NAMALWA (cell line): ENCODE measurements at places on chromosomes 12 and 14.

GRCh38 chr12:24560831-24561271 is 388.1 kb downstream of the BCAT1 start:
- no peak for DNase-seq

GRCh38 chr14:24339284-24340151 is at the start of gene RIPK3:
RIPK3 (minus strand) TSS chr14:24339991; CDS start chr14:24339826, 165 bp downstream.
- DNase-seq: peak; percentile 45

DNA sequence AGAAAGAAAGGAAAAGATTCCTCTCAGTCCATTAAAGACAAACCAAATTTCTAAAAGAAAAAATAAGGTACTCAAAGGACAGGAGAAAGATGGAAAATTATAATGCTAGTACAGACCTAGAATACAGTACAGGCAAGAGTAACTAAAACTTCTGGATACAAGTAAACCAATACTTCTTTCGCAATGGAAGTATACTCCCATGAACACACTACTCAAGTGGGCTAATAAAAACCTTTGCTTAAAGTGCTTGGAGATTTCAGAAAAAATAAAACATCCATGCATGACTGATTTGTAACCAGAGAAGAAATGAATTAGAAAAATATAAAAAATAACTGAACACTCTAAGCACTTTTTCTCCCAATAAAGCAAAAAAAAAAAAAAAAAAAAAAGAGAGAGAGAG is 3.5 kb downstream of the ZBTB25 start:
- no peak for DNase-seq

DNA sequence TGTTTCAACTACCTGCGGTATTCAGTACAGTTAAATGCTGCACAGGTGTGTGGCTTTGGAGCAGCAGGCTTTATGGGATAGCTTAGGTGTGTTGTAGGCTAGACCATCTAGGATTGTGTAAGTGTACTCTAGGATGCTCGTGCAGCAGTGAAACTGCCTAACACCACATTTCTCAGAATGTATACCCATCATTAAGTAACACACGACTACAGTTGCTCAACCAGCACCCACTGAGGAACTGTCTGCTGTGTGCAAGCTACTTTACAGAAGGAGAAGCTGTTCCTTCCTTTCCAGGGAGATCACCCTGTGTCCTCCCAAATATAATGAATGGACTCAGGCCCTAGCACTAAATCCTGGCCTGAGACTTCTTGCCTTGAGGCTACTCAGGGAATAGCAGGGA is 94.8 kb downstream of the SLC24A4 start:
- DNase-seq: no peak

DNA sequence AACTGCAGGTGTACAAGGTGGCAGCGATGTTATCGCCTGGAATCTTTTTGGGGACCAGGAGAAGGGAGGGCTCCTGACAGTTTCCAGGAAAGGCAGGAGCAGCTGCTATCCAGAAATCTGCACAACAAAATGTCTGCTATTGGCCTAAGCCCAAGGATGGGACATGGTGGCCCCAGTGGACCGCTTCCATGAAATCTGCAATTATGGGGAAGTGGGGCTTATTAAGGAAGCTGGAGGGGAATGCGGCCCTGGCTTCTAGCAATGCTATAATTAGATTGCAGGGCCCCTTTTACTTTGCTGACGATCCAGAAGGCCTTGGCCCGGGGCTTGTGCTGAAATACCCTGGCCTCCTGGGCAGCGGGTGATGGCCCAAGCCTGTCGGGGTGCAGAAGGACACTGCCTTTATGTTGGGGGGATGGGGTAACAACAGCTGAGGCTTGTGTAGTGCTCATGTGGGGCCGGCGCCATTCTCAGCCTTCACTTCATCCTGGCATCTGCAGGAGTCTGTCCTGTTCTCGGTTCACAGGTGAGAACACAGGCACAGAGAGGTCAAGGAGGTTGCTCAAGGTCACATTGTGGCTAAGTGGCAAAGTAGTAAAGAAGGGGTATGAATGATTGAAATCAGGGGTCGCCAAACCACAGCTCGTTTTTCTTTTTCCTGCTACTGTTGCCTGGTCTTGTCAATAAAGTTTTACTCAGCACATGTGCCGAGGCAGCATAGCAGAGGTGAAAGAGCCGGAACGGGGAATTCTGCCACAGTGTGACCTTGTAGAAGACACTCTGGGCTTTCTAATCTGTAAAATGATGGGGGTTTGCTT is 153.5 kb downstream of the RBM19 start:
- DNase-seq: no peak

GRCh38 chr14:50804181-50804721 is 26.7 kb downstream of the NIN start:
- DNase-seq: no peak

DNA sequence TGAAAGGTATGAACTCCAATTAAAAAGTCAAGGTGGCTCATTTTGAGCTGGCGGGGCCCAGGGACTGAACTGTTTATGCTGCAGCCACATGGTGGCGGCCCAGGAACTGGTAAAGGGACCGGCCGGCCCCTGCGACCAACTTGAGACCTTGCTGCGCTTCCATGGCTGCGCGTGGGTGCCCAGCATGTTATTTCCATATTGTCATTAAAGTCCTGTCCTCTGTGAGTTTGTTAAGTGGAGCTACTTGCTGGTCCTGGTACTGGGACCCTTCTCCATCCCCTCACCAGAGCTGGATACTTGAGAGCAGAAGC is 62.3 kb downstream of the BEGAIN start:
- peak; percentile 65 for DNase-seq

DNA sequence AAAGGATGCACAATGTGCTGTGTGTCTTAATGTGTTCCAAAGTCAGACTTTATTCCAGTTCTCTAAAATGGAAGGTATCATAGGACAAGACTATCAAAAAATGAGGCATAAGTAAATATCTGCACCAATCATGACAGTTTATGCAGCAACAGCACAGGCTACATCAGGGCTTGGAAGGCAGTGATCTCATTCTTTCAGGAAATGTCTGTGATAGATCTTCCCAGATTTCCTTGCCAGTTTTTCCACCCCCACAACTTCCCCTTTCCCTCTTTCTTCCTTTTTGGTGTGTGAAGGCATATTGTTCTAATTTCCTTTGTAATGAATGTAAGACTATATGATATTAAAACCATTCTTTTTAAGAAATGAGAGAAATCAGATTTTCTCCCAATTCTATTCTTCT is 326.7 kb downstream of the ATP23 start:
- DNase-seq: no peak

- peak; percentile 36 for DNase-seq
These were observed 31.9 kb upstream of the ZFP36L1 start for GRCh38 chr14:68824517-68825347.

DNA sequence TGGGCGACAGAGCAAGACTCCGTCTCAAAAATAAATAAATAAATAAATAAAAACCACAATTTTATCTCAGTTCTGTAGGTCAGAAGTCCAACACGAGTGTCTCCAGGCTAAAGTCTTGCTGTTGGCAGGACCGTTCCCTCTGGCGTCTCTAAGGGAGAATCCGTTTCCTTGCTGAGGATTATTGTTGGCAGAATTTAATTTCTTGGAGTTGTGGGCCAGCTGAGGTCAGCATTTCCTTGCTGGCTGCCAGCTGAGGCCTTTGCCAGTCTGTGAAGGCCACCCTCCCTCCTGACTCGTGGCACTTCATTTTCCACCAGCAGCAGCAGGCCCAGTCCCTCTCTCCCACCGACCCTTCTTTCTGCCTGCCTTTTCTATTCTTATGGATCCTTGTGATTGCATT is 17.2 kb downstream of the PSMC1 start:
- no peak for DNase-seq
